Kidney (tissue), 22 donors: ENCODE measurements at places on chromosomes 11 and 22. TPM values are rescaled to one million over a fixed set of nuclear protein-coding genes. Genes with fewer than 3 reads are reported as not detected.

DNA sequence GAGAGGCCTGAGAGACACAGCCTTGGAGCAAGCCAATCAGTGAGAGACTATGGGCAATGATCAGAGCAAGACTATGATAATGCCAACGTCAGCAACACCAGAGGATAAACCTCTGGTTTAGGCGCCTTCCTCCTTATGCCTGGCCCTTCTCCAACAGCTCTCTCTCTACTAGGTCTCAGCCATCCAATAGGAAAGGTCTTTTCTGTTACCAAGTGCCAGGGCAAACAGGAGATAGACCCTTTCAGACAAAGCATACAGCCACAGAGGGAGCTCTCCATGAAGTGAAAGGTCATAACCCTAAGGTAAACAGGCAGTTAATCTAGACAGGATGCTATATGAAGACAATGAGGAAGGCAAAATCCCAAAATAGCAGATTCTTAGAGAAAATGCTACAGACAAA, 9.5 kb downstream of the STK33 start:
- DNase-seq = peak; percentile 28

- DNase-seq = no peak
Measured at GRCh38 chr11:47536915-47537314, 16.0 kb downstream of the CELF1 start.

DNA sequence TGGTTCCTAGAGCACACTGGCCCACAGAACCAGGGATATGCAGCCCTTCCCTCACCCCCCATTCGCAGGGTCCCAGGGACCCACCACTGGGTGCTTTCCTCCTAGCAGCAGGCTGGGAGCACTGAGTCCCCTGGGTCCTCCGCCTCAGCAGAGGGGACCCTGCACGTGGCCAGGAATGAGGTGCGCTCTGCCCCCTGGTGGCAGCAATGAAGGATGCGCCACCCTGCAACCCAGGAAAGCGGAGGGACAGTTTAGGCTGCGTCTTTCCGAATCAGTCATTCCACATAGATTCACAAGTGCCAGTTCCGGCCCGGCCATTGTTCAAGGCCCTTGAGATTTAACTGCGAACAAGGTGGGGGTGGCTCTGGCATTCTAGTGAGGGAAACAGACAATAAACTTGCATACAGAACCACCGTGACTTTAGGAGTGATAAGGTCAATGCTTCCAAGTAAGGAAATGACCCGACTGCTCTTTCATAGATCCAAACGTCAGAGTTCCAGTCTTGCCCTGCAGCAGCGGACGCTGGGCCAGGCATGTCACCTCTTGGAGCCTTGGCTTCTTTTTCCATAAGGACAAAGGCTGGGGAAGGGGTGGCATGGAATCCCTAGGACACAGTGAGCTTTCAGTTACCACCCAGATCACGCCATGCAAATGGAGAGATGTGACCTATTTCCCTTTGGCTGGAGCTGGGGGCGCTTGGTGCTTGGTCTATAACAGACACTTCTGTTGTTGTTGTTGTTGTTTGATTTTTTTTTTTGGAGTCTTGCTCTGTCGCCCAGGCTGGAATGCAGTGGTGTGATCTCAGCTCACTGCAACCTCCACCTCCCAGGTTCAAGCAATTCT, 7.7 kb downstream of the RIN1 start:
- DNase-seq = peak; percentile 88

DNA sequence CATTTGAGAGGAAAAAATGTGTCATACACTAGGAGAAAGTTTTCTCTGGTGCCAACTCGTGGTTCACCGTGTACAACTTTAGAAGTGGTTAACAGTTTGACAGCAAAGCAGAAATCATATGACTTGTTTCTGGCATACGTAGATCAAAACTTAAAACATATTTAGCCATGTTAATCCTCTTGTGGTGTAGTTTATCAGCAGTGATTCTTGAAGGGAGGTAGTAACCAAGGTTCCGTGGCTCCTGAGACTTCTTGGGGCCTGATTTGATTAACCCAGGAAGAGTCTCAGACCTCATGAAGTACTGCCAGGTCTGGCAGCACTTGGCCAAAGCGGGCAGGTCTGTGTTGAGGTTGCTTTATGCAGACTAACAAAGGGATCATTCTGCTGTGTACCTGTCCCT, 40.5 kb downstream of the SREBF2 start:
- DNase-seq = no peak

DNA sequence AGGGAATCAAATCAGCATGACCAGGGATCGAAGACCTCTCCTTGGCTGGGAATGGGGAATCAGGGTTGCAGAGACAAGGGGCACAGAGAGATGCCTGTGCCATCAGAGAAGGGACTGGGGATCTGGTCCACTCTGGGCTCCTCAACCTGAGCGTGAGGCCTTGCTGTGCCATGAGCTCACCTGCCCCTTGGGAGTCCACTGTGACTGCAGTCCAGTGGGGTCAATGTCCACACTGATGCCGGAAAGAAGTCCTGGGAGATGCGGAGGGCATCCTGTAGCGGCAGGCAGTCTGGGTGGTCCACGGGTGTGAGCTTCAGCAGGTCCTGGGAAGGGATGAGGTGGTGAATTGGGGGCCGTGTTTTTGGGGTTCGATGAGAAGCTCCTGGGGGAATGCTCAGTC, 7.3 kb upstream of the RGL4 start:
- DNase-seq = no peak

GRCh38 chr22:24768537-24769374, 5.8 kb downstream of the PIWIL3 start:
- peak; percentile 75 for DNase-seq

GRCh38 chr11:128195057-128195751, 392.2 kb downstream of the ETS1 start:
- no peak for DNase-seq

DNA sequence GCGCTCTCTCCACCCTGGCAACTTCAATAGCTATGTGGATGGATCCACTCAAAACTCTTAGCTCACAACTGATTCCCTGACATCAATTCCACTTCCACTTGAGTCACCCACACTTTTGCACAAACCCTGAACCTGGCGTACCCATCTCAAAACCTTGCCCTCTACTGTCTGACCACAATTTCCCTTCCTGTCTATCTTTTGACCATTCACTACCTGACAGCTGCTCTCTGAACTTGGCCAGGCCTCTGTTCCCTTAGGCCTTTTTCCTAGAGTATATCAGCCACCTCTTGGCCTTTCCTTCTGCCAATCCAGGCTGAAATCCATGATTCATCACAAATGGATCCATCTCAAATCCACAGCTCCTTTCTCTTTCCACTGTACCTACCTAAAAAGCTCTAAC, 106.0 kb downstream of the RPL27A start:
- DNase-seq = no peak

BIRC3 gene
- 110 TPM for total RNA-seq

KRTAP5-1 gene
- not detected for total RNA-seq

AMOTL1 gene
- total RNA-seq = 52.3 TPM
